NCI-H1417 (cell line): ENCODE measurements at places on chromosomes 2 and 18.

DNA sequence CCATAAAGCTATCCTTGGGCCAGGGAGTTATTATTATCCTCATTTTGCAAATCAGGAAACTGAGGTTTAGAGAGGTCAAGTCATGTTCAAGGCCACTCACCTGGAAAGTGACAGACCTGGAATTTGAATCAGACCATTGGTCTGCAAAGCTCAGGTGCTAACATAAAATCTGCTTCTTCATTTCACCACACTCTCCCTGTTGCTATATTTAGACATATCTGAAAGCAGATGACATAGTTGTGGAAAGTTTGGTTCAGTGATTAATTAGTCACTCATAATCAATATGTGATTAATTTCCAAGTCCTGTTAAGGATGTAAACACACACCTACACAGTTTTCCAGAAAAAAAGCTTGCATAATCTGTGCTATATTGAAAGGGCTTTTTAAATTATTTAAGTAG is 57.4 kb downstream of the LINC00305 start:
- DNase-seq: no peak

GRCh38 chr2:50490991-50491390 is 540.9 kb downstream of the NRXN1 start:
- DNase-seq: no peak

DNA sequence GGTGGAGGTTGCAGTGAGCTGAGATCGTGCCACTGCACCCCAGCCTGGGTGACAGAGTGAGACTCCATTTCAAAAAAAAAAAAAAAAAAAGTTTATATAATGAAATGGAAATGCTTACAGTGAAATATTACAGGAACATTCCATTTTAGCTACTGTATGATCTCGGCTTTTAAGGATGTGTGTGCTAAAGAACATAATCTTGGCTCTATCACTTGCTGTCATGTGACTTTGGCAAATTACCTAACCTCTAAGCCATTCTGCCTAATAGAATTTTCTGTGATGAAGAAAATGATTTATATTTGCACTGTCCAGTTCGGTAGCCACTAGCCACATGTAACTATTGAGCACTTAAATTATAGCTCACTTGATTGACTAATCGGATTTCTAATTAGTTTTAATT is 36.3 kb downstream of the SMAD4 start:
- DNase-seq: no peak

DNA sequence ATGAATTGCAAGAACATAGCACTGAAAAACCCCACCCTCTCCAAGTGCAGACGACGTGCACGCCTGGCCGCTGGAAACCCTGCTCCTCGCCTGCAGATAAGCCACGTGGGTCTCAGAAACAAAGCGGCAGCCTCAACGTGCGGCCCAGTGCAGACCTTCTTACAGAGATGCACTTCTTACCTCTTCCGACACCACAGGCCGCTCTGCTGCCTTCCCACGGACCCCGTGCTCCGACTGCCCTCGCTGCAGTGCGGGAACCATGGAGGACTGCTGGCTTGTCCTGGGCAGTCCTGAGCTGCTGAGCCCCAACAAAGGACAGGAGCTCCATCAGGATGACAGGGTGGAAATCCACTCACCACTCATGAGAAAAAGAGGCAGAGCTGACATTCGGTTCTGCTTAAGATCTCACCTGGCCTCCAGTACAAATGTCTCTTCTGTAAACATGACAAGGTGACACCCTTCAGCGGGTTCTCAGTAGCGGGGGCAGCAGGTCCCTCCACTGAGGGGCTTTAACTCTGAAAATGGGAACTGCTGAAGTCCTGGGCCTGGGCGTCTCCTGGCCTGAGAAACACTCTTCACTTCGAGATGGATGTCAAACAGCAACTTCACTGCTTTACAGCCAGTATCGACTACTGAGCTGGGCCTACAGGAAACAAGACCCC is 6.2 kb downstream of the COPS9 start:
- no peak for DNase-seq

DNA sequence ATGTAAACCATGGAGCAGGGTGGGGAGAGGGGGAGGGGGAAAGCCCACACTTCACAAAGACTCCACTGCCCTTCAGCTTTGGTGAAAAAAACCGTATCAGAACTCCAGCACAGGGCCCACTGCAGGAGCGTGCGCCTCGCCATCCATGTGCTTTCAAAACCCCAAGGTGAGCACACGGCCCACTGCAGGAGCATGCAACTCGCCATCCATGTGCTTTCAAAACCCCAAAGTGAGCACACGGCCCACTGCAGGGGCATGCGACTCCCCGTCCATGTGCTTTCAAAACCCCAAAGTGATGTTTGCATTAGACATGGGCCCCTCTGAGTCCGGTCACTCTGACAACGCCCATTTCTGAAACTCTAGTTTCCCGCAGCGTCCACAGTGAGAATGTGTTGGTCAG is 7.8 kb downstream of the TXNL4A start:
- no peak for DNase-seq

GRCh38 chr2:1800716-1801388 is 56.5 kb upstream of the PXDN start:
- no peak for DNase-seq

DNA sequence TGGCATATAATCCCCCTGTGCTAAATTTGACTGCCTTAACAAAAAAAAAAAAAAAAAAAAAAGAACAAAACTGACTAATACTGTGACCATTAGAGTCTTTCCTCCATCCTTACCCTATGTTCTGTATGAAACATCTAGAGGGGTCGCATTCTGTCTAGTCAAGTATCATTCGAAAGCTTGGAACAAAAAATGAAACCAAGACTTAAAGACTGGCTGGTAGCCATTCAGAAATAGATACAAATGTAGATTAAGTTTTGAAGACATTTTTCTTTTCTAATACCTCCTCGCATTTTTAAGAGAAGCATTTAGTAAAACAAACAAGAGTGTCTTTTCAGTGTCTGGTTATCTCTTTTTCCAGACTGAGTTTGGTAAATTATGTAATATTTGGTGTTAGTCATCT is 66.7 kb downstream of the SPATS2L start:
- no peak for DNase-seq

DNA sequence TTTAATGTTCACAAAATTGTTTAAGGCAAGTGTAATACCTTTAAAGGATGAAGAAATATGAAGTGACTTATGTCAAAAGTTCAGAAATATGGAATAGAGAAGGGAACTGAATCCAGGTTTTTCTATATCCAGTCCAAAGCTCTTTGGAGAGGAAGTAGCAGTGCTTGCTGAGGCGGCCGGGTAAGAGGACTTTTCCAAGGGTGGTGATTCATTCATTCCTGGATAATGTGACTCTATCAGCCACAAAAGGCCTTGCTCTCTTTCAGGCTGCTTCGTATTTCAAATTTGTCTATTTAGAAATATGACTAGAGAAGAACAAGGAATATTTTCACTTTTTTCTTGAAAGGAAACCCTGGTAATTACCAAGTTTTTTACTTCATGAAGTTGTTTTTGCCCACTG is 830.1 kb upstream of the ZEB2 start:
- no peak for DNase-seq

DNA sequence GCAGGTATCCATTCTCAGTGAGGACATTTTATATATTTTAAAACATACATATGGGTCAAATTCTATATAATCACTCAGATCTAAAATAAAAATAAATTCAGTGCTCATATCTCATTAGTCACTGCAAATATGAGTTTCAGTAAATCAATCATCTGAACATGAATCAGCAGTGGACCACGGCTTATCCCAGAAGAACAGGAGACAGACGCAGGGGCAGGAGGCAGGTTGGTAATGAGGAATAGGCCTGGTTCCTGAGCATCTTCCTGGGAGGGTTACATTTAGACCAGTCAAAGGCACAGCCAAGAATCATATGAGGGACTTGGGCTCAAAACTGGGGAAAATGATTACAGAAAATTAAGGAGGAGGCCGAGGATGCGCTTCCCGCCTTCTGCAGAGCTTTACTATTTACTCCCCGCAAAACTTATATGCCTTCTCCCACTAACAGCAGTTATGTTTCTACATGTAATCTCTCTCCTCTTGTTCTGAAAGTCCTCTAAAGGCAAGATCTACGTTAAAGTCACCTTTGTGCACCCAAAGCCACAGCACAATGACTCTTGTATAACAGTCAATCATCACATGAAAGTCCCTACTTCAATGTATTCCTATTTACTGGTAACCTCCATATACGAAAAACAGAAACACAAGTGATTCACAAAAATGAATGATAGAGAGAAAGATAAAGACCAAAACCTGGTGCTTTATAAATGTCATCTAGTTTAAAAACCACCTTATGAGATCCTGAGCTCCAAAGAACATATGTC is 35.1 kb downstream of the SH3YL1 start:
- DNase-seq: no peak

DNA sequence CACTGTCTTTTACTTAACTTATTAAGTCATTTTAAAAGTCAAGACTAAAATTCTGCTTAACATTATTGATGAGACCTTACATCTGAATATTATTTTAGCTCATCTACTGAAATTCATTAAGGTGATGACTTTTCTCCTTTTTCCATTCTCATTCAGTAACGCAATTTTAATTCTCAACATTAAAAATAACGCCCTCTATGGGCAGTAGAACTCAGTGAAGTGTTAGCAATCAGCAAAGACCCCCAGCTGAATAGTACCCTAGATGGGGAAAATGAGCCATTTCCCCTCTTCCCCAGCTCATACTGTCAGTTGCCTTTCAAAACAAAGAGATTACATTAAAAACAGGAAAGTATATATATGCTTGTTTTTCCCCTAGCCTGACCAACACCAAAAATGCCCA is 203.3 kb downstream of the NR4A2 start:
- DNase-seq: no peak

- DNase-seq: no peak
These were observed 83.2 kb downstream of the DDX1 start for GRCh38 chr2:15674637-15675455.
